Testis (tissue), 5 donors: ENCODE measurements at places on chromosomes 13 and 19.

DNA sequence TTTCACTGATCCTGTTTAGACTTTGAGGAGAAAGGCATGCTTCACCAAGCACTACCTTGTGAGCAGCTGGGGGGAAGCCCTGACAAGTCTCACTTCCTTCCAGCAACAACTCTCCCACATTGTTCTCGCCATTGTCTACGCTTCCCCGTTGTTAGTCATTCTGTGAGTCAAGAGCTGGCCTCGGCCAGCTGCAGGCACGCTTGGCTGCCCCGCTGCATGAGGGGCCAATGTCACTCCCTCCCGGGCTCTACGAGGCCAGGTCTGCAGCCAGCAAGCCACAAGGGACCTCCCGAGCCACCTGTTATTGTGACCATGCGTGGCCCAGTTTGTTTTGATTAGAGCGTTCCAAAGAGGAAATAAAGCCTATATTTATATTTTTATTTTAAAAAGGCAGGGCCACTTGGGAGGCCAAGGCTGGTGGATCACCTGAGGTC lies 220.9 kb downstream of the FOXO1 start:
- DNase-seq = no peak

GRCh38 chr19:47096721-47097120 lies 16.9 kb downstream of the ZC3H4 start:
- no peak for DNase-seq

DNA sequence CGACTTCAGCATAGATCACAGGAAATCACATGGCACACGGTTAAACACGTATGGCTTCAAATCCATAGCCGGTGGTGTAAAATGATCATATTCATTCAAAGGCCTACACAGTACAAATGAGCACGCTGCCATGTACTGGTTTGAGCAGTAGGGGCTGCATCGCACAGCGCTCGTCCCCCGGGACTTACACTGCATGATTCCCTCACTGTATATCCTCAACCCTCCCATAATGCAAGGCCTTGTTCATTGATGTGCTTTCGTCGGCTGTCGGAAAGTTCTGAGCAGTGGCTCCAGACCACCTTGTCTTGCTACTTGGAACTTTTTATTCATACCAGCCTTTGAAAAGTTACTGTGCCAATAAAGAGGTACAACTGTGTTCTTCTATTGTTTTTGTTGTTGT lies 578.2 kb downstream of the MYO16 start:
- no peak for DNase-seq

DNA sequence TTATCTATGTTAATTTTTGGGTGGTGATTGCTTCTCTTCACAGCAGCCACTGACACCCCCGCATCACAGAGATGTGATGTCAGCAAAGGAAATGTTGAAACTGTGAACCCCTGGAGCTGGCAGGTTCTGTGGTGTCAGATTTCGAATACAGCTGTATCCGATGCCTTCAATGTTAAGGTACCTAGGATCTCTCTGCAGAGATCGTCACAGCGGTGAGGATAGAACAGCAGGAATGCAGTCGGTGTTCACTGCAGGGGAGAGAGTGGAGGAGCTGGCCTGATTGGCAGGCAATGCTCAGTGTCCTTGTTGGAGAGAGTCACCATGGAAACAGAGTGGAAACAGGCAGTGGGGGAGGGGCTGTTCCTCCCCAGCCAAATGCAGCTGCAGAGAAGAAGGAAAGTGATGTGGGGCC lies 79.5 kb upstream of the ZNF835 start:
- DNase-seq = peak; percentile 82

- no peak for DNase-seq
These were observed 14.6 kb downstream of the KDM4B start for GRCh38 chr19:4983346-4984105.

DNA sequence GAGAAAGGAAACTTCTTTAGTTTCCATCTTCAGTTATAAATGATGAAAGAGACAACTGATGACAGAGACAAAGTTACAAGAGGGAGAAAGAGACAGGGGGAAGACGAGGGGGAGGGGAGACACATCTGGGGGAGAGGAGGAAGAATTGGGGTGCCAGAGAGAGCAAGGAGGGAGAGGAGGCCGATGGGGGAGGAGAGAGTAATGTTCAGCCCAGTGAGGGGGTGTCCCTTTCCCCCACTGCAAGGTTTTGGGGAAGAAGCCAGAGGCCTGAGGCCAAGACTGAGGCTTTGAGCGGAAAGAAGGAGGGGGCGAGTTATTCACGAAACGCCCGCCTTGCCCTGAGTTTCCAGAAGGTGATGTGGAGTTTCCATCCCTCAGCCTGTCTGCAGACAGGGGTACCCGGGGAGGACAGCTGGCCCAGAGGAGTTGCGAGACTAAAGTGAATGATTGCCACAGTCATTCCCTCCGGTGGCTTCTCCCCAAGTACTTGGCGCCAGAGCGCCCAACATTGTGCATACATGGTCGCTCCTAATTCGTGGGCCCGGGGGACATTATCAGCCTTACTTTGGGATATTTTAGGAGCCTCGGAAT lies 558 bp upstream of the PPAN start:
- DNase-seq = no peak

DNA sequence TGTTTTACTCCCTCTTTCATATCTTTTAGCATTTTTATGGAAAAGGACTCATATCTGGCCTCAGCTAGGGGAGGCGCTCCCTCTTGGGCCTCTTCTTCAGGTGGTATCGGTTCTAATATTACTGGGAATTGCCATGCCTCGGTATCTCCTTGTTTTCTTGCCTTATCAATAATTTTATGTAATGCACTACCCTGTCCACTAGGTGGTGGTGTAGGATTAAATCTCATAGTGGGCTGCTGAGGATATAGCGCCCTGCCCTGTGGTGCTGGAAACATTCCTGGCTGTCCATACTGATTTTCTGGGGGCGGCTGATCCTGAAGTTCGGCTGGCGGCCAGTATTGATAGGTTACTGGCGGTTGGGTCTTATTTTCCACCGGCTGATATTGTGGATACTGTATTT lies 35.8 kb downstream of the ZNF420 start:
- no peak for DNase-seq

GRCh38 chr19:46065486-46066071 lies 24.8 kb upstream of the IGFL4 start:
- no peak for DNase-seq

- DNase-seq = no peak
These were observed 28.6 kb upstream of the SLC15A1 start for GRCh38 chr13:98781045-98781444.

DNA sequence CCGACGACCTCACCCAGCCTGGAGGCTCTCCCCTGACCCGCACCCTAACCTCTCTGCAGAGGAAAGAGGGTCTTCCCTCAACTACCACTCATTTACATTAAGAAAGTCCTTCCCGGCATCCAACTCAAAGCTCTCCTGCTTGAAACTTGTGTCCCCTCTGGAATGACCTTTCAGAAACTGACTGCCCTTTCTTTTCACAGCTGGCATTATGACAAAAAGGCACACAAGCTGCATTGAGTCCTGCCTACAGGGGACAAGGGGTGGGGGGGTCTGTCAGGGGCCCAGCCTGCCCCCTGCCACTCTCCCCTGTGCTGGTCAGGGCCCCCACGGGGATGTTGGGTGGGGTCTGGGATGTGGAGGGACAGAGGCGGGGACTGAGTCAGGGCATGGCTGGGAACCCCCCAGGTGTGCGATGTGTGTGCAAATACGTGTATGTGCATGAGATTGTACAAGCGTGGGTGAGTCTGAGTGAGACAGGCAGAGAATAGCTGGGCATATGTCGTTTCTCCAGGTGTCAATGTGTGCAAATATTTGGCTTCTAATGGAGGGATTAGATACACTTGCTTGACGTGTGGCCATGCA lies 2.0 kb downstream of the COL5A3 start:
- DNase-seq = no peak

GRCh38 chr13:48097793-48098192 lies 2.9 kb upstream of the MED4 start:
- no peak for DNase-seq

GRCh38 chr19:44712864-44713515 lies 14.0 kb downstream of the CEACAM16 start:
- no peak for DNase-seq

GRCh38 chr19:44575116-44575700 lies 38.2 kb upstream of the IGSF23 start:
- DNase-seq = no peak

DNA sequence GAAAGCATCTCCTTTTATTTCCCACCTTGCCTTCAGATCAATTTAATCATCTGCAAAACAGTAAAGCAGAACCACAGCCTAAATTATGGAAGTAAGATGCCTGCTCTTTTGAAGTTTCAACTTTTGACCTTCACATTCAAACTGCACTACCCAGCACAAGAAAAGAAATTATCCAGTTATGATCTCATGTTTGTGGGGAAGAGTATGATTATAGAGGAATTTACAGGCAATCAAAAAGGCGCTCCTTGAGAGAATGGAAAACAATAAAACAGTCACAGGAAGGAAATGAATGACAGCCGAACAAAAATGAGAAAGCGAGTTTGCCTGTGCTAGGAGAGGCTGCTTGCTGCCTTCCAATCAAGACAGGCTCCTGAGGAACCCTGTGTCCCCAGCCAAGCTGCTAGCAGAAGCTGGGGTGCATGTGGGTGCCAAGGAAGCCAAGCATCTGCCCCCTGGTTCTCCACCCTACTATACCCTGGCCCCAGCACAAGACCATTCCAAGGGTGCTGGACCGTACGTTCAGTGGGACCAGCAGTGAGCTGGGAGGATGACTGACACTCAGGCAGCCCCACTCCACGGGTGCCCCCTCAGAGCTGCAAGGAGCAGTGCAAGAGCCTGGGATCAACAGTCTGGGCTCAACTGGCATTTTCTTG lies 47.8 kb downstream of the PEPD start:
- no peak for DNase-seq

DNA sequence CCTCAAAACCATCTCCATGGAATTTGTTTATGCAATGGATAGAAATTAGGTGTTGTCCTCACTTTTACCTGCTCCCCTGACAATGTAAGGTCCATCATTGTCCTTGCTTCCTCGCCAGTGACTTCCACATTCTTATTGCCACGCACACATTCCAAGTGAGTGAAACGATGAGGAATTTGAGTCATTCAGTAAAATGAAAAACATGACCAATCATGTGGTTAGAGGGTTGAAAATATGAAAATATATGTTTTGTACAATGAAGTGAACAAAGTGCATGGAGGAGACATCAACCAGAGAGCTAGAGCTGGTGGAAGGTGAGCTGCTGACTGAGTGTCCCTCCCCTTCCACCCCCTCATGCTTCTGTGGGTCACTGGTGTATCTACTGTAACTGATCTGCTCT lies 91.7 kb downstream of the ATP8A2 start:
- DNase-seq = no peak

- DNase-seq = no peak
These were observed 35.8 kb downstream of the MRPL57 start for GRCh38 chr13:21212138-21212775.

DNA sequence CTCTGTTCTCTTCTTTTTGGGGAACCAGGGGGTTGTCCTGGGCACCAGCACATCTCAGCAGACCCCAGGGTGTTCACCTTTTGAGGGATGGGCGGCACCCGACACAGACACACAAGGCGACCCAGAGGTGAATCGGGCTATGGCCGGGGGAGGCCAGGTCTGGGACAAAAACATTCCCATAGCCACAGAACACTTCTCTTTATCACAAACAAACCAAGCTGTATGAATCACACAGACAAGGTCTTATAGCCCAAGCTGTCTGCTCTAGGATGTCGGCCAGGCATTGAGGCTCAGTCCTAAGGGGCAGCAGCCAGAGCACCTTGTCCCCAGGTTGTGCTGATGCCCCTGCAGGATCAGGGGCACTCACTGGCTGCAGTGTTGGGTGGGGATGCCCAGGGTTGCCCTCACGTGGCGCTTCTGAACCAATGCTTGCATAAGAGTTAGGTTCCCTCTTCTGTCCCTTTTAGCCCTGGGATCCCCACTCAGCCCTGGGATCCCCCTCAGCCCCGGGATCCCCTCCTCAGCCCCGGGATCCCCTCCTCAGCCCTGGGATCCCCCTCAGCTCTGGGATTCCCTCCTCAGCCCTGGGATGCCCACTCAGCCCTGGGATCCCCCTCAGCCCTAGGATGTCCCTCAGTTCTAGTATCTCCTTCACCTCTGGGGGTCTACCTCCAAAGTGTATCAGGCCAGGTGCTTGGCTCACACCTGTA lies 26.9 kb downstream of the MAU2 start:
- DNase-seq = no peak

DNA sequence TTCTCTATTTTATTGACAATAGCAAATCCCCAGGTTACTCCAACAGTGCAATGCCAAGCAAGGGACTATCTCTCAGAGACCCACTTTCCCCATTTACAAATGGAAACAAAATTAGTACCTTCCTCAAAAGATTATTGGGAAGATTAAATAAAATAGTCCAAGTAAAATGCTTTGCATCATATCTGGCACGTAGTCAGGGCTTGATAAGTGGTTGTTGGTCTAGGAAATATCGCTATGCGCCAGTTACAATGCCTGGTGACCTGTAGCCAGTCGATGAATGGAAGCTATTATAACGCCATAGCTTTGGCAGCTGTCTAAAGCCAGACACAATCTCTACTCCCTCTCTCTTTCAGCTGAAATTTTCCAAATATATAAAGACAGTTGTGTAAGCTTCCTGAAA lies 220.3 kb downstream of the RAP2A start:
- no peak for DNase-seq

- DNase-seq = no peak
These were observed 185.9 kb downstream of the NALCN start for GRCh38 chr13:101230271-101230890.
